ENCODE measurements at places on chromosomes 2 and 18. TPM values are rescaled to one million over a fixed set of nuclear protein-coding genes. Genes with fewer than 3 reads are reported as not detected.

GRCh38 chr2:37427241-37427640 is 82.8 kb downstream of the QPCT start:
- DNase-seq, result no peak

DNA sequence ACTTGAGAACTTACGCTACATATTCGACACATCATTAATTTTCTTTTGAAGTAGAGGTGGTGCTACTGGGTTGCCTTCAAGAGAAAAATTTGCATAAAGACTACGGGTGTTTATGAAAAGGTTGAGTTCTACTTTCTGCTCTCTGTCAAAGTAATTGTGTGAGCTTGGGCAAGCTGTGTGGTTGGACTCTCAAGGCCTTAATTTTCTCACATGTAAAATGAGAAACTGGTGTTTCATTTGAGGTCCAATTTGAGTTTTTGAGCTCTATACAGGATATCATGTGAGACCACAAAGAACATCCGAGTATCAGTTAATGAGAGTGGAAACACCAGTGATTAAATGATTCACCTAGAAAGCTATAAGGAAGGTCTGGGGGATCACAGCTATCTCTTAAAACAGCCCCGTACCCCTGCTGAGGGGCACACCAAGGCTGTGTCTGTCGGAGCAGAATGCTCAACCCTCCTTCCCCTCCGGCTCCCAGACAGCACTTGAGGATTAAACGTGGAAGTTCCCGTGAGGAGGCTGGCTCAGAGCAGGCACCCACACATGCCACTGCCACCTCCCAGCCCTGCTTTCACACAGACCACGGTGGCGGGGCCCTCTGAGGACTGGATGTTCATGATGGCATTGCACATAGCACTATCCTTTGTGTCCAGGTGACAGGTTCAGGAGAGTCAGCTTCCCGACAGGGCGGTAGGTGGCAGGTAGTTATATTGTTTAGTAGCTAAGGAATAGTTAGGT is 191.8 kb downstream of the RNF144A start:
- no peak for DNase-seq

GRCh38 chr18:50569930-50570329 is 10.0 kb downstream of the MAPK4 start:
- no peak for DNase-seq

The POTEJ gene
- not detected for total RNA-seq

DNA sequence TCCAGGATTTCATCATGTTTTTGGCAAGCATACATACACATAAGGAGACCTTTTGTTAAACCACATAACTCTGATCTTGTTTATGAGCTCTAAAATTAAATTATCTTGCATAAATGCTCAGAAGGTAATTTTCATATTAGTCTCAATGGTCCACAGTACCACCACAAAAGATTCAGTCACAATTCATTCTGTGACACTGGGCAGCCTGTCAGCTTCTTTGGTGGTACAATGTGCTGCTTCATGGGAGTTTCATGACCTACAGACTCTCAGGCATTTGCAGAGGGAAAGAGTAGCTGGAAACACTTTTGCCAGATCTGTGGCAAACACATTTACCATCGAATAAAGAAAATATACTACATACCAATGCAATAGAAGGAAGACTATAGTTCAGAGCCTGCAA is 51.3 kb upstream of the ZNF397 start:
- DNase-seq, result no peak

The C1QL2 gene
- not detected for total RNA-seq
